Lung (tissue), 17 donors: ENCODE measurements at places on chromosomes 13 and 19.

GRCh38 chr19:35812220-35813042 lies at the start of gene PRODH2:
Gene PRODH2, minus strand, starts transcription at chr19:35812845. Its CDS starts 40 bp downstream, at chr19:35812805.
- DNase-seq: no peak

- peak; percentile 22 for DNase-seq
Measured at GRCh38 chr13:107808389-107808788, 406.9 kb downstream of the LIG4 start.

DNA sequence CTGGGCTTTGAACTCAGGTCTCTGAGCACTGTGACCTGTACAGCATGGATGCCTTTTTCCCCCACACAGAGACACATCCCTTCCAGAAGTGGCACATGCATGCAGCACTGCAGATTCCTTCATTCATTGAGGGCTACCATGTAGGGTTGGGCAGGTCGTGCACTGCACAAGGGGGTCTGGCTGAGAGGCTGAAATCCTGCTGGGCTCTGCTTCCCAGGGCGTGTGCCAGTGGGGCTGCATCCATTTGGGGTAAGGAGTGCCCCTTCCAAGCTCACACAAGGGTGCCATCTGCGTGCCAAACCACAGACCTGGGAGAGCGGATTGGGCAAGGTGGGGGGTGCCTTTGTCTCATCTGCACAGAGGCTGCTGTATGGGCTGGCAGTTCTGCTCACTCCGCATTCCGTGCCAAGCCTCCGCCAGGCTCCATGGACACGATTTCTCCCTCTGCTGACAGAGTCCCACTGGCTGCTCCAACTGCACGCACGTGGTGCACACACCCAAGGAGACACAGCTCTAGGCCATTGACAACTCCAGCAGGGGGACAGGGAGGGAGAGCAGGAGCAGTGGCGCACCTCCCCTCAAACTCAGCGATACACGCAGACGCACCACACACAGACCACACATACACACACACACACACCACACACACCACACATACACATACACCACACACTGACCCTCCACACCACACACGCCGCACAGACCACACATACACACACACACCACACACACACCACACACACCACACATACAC lies 4.5 kb upstream of the SHISA7 start:
- DNase-seq: peak; percentile 27

DNA sequence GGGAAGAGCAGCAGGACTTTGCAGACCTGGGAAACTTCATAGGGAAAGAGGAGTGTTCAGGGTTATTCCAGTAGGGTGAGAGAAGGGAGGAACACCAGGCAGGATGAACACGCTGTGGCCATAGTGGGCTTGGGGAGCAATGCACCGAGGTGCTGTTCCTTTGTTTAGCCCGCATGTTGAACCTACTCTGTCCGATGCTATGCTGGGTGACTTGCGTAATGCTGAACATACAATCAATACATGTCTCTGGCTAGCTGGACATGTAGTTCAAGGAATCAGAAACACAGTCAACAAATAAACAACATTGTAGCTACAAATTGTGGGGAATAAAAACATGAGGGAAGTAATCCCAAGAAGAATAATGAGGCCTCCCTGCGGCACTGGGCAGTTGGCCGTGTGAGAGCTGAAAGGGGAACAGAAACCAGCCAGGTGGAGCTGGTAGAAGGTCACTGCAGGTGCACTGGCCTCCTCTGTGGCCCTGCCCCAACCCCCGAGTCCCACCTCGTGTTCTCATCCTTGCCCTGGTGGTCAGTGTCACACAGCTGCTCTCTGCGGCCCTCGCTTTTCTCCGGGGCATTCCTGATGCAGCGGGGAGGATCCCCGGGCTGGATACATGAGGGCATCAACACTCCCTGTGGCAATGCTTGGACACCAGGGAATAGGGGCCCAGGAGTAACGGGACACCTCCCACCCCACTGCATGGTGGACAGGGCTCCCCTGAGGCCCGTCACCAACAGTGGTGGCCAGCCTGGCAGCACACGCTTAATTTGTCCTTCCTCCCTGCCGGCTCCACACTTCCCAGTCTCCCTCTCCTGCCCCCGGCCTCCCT lies 36.9 kb upstream of the TUBGCP3 start:
- DNase-seq: no peak

GRCh38 chr19:53091413-53092254 lies 11.6 kb downstream of the ZNF160 start:
- DNase-seq: no peak

GRCh38 chr13:86174622-86175021 lies 375.4 kb upstream of the SLITRK6 start:
- peak; percentile 19 for DNase-seq

DNA sequence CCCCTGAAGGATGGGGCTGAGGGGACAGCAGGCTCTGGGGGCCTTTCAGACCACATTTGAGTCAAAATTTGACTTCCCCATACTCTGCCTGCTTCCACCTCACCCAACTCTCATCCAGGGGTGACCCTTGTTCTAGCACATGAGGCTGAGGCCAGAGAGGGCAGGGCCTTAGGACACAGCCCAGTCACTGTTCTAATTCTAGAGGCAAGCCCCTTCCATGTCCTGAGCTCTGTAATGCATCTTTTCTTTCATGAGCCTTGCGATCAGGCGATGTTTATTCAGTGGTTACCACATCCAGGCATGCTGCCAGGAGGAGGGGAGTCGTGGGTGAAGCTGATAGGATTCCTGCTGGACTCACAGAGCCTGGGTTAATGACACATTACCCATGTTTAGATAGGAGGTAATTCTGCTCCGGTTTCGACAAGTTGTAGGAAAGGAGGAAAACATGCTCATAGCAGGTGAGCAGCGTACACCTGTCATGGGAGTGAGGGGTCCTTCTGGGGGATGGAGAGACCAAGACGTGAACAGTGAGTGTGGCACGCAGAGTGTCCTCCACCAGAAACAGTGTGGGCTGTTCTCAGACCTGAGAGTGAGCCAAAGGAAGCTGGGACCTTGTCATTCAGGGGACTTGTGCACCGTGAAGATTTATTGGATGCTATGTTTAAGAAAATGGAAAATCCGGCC lies 9.3 kb downstream of the RPS9 start:
- DNase-seq: peak; percentile 98

DNA sequence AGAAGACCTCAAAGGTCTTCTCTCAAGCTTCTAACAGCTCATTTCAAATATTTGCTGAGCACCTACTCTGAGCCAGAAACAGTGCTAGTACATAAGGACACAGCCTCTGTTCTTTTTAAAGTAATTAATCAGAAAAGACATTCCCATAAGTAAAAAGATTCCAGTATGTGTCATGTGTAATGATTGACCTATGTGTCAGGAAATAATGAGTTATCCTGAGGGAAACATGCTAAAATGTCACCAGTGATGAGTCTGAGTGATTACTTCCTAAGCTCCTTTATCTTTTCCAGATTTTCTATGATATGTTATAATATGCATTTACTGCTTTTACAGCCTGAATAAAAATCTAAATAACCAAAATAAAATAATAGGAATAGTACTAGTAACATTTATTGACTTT lies 107.6 kb downstream of the SLC25A15 start:
- no peak for DNase-seq

DNA sequence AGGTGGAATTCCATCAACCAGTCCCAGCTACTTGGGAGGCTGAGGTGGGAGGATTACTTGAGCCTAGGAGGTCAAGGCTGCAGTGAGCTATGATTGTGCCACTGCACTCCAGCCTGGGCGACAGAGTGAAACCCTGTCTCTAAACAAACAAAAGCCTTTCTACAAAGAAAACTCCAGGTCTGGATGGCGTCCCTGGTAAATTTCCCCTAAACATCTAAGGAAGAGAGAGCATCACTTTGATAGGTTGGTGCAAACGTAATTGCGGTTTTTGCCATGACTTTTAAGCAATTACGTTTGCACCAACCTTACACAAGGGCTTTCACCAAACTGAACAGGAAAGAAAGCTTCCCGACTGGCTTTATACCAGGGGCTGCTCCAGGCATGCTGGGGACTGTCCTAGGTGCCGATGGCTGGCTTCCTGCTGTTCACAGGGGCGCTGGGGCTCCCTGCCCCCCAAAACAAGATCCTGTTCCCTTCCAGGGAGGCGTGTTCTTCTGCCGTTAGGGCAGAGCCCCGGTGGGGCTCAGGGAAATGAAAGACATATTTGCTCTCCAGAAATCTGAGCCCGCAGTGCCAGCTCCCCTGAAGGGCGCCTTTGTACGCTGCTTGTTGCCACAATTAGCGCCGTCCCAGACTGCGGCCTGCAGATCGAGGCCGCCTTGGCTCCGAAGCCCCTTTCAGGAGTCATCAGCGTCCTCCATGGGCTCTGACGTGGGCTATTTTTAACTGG lies 38.7 kb upstream of the KLF2 start:
- DNase-seq: peak; percentile 44

DNA sequence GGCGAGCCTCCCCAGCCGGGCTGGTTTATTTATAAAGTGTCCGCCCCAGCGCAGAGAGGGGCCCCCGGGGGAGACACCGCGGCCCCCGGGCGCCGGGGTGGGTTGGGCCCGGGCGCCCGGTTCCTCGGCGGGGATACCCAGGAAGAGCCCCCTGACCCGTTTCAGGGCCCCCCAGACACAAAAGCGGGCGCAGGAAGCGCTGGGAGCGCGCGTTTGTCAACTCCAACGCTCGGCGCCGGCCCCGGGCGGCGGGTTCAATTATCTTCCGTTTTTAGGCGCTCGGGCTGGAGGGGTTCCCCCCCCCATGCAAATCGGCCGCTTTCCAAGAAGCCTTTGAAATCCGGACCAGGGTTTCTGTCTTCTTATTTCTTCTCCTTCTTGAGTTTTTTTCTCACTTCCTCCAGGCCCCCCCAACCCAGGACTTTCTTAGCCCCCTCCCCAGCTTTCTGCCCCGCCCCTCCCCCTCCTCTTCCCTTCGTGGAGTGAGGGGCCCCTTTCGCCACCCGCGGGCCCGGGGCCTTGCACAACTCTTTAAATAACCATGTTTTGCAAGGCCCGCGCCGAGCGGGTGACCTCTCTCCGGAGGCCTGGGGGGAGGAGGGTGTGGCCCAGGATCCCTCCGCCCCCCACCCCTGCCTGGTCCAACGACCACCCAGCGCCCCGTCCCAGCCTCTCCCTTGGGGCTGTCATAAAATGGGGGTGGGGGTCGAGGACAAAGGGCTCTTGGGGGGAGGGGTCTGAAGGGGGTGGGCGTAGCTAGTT lies 935 bp downstream of the ARID3A start:
- DNase-seq: peak; percentile 79

DNA sequence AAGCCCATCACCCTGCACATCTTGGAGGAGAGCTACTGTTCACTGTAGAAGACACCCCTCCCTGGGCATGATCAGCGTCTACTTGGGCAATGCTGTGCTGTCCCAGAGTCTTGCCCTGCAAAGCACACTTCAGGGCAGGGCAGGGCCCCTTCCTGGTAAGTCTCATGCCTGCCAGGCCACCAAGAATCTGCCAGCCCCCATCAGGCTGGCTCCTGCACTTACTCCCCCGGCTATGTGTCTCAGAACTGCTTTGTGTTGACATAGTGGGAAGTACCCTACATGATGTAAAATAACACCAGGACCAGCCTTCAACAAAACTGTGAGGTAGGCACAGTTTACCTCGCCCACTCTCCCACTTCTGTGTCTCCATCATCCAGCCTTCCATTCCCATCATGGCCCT lies 27.8 kb upstream of the ATP12A start:
- DNase-seq: no peak

GRCh38 chr13:114023716-114024602 lies 50.1 kb upstream of the C13orf46 start:
- no peak for DNase-seq
